ENCODE measurements at places on chromosomes 13 and 19.

DNA sequence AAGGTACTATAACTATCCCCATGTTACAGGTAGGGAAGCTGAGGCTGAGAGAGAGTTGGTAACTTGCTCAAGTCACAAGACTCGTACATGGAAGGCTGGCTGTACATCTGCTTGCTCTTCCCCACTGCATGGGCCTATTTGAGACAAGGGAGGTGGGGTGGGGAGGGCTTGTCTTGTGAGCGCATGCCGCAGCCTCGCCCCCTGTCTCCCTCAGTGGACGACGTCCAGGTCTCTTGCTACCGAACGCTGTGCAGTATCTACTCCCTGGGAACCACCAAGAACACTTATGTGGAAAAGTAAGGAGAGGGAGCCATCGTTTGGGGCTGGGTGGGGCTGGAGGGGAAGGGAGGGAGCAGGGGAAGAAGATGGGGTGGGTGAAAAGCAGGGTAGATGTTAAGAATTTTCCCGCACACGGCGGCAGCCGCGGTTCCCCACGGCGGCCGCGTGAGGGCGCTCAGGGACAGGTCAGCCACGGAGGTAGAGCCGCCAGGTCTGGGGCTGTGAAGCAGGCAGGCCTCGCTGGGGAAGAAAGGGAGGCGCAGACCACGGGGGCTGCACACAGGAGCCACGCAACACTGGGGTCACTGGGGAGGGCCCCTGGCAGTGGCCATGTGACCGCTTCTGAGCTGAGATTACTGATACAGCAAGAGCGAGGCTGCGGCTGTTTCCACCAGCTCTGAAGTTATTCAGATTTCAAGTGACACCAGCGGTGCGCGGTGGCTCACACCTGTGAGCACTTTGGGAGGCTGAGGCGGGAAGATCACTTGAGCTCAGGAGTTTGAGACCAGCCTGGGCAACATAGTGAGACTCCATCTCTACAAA lies 81.5 kb downstream of the RYR1 start:
- no peak for DNase-seq

- no peak for DNase-seq
These were observed 432.4 kb downstream of the SLITRK1 start for GRCh38 chr13:83449668-83450395.

GRCh38 chr19:4503132-4503824 lies 15.0 kb downstream of the PLIN4 start:
- no peak for DNase-seq

DNA sequence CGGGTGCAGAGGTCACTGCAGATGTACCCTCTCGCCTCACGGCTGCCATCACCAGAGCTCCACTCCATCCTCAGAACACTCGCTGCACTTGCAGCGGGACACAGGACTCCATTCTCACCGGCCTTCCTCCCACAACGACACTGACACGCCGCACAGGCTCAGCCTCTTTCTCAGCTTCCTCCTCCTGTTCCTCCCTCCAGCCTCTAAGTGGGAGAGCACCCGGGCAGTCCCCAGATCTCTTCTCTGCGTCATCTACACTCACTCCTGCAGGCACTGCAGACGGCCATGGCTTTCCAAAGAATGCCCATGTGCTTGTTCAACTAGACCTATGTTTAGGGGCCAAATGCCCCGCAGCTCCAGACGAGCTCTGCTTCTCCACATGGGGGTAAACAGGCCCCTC lies 14.3 kb upstream of the FKRP start:
- no peak for DNase-seq

DNA sequence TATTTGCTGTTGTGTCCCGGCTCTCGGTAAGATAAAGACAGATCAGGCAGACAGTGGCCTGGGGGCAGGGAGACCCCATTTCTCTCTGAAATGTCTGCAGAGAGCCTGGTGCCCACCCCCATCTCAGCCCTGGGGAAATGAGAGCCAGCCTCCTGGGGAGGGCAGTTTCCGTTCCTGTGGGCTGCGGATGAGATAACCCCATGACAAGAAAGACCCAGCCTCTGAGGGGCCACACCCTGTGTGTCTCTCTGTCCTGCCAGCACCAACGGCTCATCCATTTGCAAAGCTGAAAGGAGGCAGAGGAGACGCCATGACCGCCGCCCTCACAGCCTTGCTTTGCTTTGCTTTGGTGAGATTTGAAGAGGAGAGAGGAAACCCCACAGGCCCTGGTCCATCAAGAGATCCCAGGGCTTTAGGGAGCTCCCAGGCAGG lies 28.1 kb upstream of the KIR3DL3 start:
- DNase-seq: no peak

DNA sequence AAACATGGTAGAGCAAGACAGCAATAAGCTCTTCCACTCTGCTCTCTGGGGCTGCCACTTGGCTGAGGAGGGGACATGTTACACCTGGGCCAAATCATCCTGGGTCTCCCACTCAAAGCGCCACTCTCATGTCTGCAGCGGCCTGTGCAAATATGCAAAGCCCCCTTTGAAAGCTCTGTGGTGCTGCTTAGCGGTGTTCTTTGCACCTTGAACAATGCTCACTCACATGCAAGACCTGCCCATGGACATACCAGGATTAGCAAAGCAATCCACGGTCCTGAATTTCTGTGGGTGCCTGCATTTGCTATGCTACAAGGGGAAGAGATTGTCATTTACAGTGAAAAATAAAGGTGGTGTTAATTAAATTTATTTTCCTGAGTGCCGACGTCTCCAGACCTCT lies 48.6 kb downstream of the MRPL57 start:
- DNase-seq: no peak

GRCh38 chr19:5342573-5343201 lies 2.1 kb upstream of the PTPRS start:
- DNase-seq: no peak

GRCh38 chr19:5572556-5573286 lies 5.0 kb upstream of the TINCR start:
- no peak for DNase-seq

GRCh38 chr13:35732565-35732964 lies 256.1 kb upstream of the MAB21L1 start:
- no peak for DNase-seq

DNA sequence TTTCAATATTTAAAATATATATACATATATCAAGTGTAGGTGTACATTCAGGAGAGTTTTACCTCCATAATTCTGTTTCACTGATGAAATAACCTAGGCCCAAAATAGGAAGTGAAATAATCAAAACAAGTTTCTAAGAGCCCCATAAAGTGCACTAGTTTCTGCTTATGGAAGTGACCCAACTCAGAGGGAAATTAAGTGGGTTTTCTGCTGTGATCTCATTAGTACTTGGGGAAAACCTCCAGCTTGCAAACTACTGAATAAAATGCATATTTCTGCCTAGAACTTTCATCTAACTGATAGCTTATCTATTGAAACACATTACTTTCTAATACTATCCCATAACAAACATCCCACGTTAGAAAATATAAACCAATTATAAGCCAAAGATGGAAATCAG lies 45.4 kb upstream of the MIR17HG start:
- DNase-seq: no peak

DNA sequence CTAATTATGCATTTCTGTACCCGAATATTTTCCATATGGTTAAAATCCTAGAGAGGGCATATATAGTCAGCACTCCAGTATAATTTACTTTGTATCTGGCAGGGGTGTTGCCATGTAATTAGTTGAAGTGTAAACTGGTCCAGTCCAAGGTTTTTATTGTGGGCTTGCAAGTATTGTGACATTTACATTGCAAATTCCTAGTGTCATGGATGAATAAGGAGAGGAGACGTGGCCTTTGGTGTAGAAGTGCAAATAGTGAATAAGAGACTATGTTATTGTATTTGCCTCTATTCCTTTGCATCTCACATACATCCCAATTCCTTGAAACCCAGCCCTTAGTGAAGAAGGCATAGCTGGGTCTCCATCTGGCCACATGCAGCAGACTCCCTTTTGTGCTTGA lies 330.6 kb downstream of the ATP8A2 start:
- DNase-seq: no peak

DNA sequence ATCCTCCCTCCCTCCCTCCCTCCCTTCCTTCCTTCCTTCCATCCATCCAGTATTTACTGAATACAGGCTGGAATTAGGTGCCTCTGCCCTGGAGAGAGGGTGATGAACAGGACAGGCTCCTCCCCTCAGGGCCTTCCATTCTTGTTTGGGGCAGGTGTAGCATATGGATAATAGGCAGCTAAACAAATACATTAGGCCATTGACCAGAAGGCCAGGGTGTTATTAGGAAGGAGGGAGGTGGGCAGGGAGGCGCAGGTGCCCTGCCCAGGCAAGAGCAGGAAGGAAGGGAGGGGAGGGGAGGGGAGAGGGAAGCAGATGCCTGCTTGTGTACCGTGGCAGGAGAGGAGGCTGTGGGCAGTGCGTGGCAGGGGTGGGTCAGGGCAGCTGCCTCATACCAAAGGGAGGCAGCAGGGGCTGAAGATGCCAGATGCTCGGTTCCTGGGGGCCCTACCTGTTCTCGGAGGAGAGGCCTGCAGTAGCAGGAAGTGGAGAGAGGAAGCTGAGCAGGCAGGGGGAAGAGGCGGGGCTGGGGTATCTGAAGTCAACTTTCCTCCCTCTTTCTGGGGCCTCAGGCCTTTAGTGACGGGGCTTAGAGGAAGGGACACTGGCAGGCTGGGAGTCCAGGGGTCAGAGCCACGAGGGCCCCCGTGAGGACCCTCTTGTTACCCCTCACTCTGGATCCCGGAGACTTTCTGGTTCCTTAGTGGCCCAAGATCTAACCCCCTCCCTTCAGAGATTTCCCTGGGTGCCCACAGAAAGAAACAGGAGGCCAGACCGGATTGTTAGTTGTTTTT lies at the start of gene RINL:
Gene RINL (minus strand): TSS at position 495 of the 794 bp plus-strand sequence. CDS start 1,533 bp downstream, outside the sequence.
- no peak for DNase-seq

- peak; percentile 70 for DNase-seq
These were observed 14.5 kb downstream of the STARD13 start for GRCh38 chr13:33270895-33271538.

GRCh38 chr13:82993417-82993816 lies 888.9 kb downstream of the SLITRK1 start:
- no peak for DNase-seq

DNA sequence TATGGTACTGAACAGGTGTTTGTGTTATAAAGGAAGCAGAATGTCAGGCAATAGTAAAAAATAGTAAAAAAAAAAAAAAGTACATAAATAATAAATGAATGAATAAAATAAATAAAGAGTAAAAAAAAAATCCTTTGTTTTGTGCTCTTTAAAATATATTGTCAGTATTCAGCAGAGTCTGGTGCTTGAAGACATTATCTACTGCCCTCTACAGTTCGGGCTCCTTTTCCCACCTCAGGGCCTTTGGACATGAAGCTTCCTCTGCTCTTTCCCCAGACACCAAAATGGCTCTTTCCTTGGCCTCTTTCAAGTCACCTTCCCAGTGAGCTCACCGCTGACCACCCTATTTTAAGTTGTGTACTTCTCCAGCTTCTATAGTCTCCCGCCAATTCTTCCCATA lies 137.5 kb downstream of the TNFRSF19 start:
- no peak for DNase-seq

- DNase-seq: no peak
These were observed 1.1 kb upstream of the ACP5 start for GRCh38 chr19:11578258-11579142.

GRCh38 chr13:75769141-75769905 lies 133.2 kb downstream of the LMO7 start:
- DNase-seq: no peak

GRCh38 chr13:33369073-33369472 lies 83.5 kb upstream of the STARD13 start:
- DNase-seq: no peak

DNA sequence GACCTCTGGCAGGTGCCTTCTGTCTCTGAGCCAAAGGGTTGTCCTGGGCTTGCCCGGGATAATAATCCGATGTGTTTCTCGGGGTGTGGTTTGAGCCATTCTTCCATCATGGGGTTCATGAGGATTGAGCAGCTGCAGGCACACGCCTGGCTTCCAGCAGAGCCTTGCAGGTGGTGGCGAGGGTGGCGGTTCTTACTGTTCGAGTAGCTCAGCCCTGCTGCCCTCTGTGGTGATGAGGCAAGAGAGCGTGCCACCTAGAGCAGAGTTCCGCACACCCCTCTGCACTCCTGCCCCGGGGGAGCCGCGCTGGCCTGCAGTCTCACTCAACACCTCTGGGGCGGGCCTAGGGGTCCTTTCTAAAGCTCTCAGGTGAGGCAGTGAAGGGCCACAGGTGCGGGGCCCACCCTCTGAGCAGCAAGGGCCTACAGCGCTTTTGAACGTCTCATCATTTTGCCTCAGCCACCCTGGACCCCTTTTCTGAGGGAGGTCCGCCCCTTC lies 3.8 kb downstream of the SCN1B start:
- no peak for DNase-seq

DNA sequence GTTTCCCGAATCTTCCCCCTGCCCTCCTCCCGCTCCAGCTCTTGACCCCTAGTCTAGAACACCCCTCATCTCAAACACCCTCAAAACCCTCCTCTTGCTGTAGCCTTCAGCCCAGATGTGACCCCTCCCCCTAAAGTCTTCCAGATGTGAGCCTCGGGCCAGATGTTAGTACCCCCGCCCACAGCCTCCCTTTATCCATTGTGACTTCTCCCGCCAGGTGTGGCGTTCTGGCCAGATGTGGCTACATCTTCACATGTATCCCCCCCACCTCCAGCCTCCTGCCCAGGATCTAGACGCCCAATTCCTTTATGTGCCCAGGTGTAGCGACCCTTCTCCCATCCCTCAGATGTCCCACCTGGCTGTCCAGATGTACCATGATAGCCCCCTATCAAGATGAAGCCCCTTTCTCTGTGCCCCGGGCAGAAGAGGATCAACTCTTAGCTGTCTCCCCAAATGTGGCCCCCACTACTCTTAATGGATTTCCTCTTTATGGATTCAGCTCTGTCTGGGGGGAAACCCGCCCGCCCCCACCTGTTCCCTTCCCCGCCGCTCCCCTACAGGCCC lies 517 bp upstream of the LTBP4 start:
- no peak for DNase-seq

- DNase-seq: no peak
These were observed 53.1 kb downstream of the FOXO1 start for GRCh38 chr13:40613192-40613818.

DNA sequence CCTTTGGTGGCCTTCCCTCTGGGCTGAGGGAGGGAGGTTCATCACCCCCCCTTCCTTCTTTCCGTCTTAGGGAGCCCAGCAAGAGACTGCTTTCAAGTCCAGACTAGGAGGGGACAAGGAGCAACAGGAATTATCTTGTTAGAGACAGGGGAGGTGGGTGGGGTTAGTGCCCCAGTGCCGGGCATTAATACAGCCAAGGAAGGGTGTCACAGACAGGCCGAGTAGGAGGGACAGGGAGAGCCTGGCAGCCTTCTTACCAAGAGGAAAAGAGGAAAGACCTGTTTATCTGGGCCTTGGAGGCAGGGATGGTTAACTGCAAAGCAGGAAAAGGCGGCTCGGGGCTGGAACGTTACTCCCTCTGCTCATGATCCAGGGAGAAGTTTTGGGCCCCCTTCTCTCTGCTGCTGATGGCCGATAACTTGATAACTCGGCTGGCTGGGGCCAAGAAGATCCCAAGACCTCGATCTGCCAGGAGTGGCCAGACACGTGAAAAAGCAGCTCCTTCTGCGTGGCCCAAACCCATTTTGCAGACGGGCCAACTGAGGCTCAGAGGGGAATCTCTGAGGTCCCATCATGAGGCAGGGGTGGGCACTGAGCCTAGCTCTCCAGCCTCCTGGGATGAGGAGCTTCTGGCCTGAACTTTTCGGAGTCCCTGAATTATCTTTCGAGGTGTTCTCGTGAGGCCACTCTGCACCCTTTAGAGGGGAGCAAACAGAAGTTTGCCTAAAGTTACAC lies 79.3 kb downstream of the PTPRS start:
- DNase-seq: no peak

- DNase-seq: peak; percentile 91
These were observed 797 bp upstream of the HSD17B14 start for GRCh38 chr19:48837051-48837524.
